ENCODE measurements at places on chromosomes 6 and 20.

DNA sequence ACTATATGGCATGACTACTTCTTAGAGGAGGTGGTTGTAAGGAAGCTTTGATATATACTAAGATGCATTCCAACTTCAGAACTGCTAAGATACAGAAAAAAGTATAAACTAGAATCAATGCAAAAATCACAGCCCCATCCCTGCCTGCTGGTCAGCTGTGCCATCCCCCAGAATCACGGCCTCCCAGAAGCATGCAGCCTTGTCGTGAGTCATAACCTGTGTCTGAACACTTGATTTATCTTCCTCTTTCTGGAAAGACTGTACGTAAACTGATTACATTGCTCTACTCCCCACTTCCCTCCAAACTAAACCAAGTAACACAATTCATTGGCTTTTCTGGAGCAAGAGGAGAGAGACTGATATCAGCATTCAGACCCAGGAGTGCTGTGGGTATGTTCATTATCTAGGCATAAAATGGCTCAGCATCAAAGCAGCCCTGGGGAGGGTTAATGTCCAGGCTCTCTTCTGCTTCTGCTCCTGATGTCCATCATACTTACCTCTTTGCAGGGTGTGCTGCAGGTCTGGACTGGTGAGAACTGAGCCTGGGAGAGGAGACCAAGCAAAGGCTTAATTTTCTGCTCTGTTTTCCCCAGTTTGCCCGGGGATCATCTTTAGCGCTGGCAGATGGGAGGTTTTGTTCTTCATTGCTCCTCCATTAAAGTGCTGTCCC is 18.4 kb downstream of the SCP2D1 start:
- peak; percentile 51 for DNase-seq

- no peak for DNase-seq
Measured at GRCh38 chr20:32089637-32090362, 19.7 kb upstream of the TM9SF4 start.

- no peak for DNase-seq
Measured at GRCh38 chr6:170210026-170210390, 80.9 kb downstream of the DLL1 start.

GRCh38 chr20:9022376-9022775 is 46.5 kb upstream of the PLCB4 start:
- DNase-seq = no peak

DNA sequence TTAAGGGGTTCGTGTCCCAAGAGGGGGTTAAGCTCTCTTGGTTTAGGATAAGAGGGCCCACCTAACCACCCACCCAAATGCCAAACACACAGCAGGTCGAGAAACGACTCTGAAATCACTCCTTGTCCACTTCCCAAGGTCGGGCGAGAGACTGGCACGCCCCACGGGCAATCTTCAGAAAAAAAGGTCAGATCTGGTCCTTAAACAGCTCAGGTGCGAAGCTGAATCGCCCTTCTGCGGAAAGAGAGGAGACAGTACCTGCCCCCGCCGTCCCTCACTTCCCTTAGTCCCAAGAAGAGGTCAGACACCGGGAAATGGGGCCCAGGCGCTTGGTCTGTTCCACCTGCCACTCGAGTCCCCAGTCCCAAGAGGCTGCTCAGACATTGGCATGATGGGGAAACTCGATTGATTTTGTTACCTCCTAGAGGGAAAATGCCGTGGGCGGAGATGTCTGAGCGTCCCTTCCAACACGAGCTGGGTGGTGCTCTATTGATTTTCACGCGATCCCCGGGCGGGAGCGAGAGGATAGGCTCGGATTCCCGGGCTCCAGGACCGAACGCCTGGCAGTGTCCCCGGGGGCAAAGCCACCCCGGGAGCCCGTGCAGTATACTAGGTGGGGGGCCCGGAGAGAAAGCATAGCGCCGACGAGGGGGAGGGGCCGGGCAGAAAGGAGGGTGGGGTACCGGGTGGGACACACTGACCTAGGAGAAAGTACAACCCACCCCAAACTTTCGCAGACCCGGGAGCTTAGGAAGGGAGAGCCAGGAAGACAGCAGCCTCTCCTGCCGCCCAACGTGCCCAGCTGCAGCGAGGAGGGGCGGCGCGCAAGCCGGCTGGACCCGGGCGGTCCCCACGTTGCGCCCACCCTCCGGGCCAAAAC is 1.1 kb upstream of the SAMD5 start:
- DNase-seq = peak; percentile 40
